ENCODE measurements at places on chromosomes 6 and 20.

DNA sequence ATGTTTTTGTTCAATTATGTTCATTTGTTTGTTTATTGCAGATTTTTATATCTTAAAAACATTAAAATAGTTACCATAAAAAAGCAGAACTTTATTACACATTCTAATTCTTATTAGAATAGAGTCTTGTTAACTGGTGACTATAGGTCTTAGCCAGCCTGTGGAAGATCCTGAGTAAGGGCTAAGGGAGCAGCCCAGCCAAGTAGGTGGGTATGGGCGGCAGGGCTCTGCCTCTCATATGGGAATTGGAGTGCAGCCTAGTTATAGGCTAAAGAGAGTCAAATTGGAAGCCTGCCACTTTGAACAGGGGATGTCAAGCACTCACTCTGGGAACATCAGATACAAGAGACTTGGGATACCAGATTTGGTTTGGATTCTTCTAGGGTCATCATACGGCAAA lies 10.5 kb upstream of the HSF2 start:
- no peak for DNase-seq

DNA sequence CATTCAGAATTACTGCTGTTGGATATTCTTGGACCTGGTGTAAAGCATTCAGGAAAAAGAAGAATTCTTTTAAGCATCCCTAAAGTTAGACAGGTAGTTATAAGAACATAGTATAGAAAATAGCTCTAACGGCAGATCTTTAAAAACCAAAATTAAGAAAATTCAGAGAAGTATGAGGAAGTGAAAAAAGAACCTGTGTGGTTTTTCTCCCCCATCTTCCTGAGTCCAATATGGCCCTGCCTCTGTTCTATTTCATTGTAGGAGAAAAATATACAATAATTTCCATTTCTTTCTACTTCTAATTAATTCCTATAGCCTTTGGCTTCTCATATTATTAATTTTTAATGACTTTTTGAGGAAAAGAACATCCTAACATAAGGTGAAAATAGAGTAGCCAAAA lies 47.1 kb downstream of the FHL5 start:
- no peak for DNase-seq

DNA sequence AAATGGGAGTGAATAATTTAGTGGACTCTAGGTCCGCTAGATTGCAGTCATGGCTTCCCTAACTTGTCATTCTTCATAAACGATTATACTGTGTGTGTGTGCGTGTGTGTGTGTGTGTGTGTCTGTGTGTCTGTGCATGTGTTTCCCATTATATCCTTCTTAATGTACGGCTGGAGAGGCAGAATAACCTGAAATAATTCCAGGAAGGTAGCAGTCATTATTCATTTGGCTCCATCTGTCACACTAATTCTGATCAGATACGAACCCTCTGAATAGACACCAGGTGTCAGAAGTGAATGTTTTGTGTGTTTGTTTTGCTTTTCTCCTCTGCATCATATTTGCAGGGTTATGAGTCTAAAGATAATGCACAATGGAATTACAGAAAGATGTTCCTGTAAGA lies 372.9 kb downstream of the DOK5 start:
- no peak for DNase-seq

- peak; percentile 89 for DNase-seq
Measured at GRCh38 chr6:27684264-27685211, 211.6 kb upstream of the ZNF184 start.

DNA sequence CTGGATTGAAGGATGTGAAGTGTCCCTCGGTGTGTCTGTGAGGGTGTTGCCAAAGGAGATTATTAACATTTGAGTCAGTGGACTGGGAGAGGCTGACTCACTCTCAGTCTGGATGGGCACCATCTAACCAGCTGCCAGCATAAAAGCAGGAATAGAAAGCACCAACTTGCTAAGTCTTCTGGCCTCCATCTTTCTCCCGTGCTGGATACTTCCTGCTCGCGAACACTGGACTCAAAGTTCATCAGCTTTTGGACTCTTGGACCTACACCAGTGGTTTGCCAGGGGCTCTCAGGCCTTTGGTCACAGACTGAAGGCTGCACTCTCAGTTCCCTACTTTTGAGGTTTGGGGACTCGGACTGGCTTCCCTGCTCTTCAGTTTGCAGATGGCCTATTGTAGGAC lies 220.3 kb upstream of the LRFN2 start:
- peak; percentile 60 for DNase-seq

- no peak for DNase-seq
Measured at GRCh38 chr6:167676666-167677421, 149.9 kb upstream of the AFDN start.

GRCh38 chr20:32114305-32114960 lies 4.9 kb downstream of the TM9SF4 start:
- peak; percentile 29 for DNase-seq

- no peak for DNase-seq
Measured at GRCh38 chr6:63236398-63236817, 25.1 kb downstream of the FKBP1C start.

GRCh38 chr20:44527716-44528199 lies 5.9 kb upstream of the SERINC3 start:
- DNase-seq: no peak

DNA sequence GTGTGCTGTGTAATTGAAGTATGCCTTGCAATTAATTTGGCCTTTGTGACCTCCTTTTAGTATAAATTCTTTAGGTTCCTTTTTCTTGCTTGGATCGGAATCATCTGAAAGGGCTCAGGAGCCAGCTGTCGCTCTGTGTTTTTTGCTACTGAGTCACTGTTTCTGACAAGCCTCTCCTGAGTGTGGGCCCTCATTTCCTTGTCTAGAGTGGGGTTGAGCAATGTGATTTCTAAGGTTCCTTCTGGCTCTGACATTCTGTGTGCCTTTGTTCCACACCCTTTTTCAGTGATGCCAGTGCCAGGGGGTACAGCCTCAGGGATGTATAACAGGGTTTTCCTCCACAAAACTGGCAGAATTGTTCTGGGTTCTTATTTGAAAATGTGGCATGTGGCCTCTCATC lies 26.5 kb downstream of the DAAM2 start:
- no peak for DNase-seq

GRCh38 chr6:22326500-22326899 lies 29.7 kb upstream of the PRL start:
- no peak for DNase-seq

- no peak for DNase-seq
Measured at GRCh38 chr20:4190792-4191519, 175.6 kb upstream of the RNF24 start.

DNA sequence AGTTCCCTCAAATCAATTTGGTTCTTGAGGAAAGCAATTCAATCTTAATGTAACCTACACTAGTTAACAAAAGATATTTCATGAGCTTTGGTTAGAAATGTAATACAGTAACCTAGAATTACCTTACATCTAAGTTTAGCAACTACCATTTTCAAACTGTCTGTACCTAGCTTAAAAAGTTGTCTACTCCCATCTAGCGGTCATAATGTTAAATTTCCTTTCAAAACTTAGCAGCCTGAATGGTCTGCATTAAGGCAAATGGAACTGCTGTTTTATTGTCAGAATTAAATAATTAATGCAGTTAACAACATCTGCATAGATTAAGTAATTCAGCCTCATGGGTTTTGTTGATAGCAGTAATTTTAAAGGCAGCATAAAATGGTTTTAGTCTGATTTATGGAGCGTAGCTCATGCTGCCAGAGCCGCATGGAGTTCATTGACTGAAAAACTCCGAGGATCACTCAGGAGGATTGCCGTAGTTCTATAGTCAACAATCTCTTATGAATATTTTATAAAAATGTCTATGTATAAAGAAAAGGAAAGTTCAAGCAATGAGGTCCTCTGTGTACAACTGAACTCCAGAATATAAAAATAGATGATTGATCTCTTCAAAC lies 485.4 kb upstream of the MANEA start:
- DNase-seq: peak; percentile 43

GRCh38 chr6:15365273-15365687 lies 119.4 kb downstream of the JARID2 start:
- peak; percentile 84 for DNase-seq

DNA sequence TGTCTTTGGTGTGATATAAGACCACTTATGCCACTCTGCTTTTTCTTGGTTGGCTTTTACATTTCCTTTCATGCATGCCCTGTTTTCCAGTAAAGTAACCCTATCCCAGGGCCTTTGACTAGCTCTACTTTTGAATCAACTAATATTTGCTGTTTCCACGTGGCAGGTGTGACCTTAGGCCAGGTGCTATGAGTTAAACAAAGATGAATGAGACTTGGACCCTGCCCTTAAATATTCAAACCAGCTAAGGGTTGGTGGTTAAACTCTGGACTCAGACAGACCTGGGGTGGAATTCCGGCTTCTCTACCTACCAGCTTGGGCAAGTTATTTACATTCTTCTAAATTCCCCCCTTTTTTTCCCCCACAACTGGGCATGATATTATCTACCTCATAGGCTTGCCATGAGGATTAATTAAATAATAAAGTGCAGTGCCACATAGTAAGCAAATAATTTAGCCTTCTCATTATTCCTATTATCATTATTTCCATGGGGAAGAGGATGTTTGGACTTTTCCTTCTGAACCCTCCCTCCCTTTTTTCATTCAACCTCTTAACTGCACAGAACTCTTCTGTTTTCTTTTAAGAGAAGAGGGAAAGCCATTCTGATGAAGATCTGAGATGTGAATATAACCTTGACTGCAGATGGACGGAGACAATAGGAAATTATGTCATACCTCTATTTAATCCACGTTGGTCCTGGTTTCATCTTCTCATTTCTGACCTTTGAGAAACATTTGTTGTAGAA lies 143.6 kb upstream of the TNFAIP3 start:
- no peak for DNase-seq

- DNase-seq: no peak
Measured at GRCh38 chr6:34866509-34866908, 21.3 kb downstream of the TAF11 start.

- no peak for DNase-seq
Measured at GRCh38 chr6:90386399-90387382, 90.0 kb upstream of the BACH2 start.

GRCh38 chr6:58113960-58114359 lies 796.5 kb downstream of the PRIM2 start:
- DNase-seq: no peak

GRCh38 chr6:138419766-138420165 lies 15.7 kb downstream of the HEBP2 start:
- no peak for DNase-seq

DNA sequence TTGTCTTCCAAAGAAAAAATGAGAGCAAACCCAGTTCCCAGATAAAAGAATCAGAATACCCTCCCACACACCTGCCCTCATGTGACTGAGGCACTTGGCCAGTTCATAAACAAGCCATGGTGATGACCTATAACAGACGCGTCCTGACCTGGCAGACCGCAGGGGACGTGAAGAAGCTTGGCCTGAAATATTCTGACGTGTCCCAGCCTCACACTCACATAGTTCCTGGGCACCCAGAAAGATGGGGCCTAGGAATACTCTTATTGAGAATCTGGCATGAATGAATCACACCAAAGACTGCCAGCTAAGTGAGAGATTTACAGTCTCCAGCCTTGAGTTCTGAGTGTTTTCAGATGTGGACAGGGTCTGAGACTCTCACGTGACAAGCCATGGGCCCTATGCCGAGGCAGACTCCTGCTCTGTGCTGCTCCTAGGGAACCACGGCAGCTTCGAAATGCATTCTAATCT lies 17.2 kb upstream of the MAP3K4 start:
- peak; percentile 61 for DNase-seq

- no peak for DNase-seq
Measured at GRCh38 chr20:53539516-53539915, 54.1 kb downstream of the ZNF217 start.

GRCh38 chr6:1903780-1904465 lies 294.2 kb downstream of the FOXC1 start:
- no peak for DNase-seq

- no peak for DNase-seq
Measured at GRCh38 chr20:56752274-56752673, 123.2 kb downstream of the TFAP2C start.

- no peak for DNase-seq
Measured at GRCh38 chr6:49269190-49269589, 193.9 kb downstream of the MMUT start.

DNA sequence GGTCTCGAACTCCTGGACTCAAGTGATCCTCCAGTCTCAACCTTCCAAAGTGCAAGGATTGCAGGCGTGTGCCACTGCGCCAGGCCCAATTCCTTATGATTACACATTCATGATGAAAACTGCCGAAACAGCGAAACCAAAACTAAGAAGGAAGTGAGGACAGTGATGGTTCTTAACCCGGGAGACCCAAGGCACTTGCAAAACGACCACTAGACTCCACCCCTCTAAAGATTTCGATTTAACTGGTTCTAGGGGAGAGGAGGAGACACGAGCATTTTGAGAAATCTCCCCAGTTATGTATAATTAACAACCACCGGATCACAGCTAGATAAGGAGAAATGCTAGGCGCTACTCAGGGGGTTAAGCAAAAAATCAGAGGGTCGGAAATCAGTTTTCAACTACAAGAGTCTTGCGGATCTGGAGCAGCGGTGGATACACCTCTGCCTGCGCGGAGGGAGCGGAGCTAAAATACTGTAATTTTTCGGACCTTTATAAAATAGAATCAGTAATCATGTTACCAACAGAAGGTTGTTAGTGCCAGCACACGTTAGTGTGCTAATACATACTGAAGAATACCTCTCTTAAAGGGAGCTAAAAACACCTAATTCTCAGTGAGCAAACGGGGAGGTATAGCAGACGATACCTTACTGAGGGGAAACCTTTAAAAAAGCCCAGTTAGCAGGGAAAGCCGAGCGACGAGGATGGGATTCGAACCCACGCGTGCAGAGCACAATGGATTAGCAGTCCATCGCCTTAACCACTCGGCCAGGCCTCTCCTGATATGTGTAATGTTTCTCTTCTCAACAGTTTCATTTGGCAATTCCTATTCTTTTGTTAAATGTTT lies 60.0 kb upstream of the BTN3A2 start:
- DNase-seq: no peak

DNA sequence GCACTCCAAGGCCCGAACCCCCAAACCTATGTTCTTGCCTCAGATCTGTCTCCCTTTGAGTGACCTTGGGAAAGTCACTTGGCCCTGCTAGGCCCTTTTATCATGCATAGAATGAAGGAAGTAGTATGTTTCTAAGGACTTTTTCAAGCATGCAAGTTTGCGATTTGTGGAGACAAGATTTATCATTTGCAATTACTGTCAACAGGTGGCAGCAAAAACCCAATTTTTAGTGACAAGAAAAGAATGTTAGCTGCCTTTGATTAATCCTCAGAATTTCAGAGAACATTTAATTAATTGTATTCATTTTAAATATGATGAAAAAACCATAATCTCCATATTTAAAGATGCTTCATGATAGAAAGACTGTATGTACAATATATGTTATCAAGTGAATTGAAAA lies 28.3 kb upstream of the PREP start:
- peak; percentile 36 for DNase-seq

DNA sequence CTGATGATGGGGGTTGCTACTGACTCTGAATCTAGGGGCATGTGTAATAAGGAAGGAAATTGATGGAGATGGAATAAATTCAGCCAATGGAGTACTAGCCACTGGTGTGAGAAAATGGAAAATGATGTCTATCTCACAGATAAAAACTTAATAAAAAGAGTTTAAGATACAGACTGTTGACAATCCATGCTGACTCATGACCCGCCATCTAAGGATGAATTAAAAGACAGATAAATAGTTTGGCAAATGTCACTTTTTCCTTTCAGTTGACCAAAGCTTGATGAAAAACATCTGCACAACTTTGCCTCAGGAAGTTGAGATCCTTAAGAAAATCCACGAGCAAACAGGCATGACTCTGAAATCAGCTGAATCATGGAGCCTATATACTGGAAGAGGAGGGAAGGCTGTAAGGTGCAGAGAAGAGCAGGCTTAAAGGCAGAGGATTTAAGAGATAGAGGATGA lies 82.6 kb upstream of the BMP5 start:
- DNase-seq: no peak

All from NCI-H446 (cell line).